Heart left ventricle (tissue), 16 donors: ENCODE measurements at places on chromosomes 4 and X. TPM values are rescaled to one million over a fixed set of nuclear protein-coding genes. Genes with fewer than 3 reads are reported as not detected.

GRCh38 chr4:65559270-65559669, 111.0 kb downstream of the EPHA5 start:
- DNase-seq: no peak

DNA sequence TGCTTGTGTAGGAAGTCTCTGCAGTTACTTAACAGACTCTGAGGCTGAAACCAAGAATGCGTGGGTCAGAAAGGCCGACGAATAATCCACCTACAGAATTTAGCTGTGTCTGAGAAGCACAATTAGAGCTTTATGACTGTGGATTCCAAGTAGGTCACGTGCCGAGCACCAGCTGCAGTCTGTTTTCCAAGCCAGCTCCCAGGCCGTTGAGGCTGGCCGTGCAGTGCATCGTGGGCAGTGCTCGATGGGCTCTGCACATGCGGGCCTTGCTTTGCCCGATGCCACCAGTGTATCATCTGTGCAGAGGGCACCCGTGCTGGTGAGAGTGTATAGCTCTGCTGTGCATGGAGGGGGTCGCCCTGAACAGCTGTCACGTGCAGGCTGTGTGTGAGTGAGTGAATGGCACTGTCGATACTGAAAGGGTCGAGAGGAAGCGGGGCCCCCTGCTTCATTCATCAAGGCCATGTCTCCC, 67.5 kb upstream of the CLDN34 start:
- DNase-seq: no peak

GAGE12J gene
- not detected for total RNA-seq

SPIN2A gene
- 0.28 TPM for total RNA-seq

DNA sequence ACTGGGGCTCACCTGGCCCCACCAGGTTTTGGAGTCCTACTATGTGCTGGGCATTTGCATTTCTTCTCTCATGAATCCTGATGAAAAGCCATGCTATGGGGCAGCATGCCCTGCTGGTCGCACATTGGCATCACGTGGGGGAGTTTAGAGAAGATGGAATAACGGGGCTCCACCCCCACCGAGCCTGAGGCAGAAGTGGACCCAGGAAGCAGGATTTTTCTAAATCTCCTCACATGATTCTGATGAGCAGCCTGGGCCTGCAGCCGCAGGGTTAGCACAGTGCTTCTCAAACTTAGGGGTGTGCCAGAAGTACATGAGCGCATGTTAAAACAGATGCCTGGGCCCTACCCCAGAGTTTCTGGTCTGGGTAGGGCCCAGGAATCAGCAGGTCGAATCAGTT, 4.6 kb upstream of the SORCS2 start:
- DNase-seq: no peak

DNA sequence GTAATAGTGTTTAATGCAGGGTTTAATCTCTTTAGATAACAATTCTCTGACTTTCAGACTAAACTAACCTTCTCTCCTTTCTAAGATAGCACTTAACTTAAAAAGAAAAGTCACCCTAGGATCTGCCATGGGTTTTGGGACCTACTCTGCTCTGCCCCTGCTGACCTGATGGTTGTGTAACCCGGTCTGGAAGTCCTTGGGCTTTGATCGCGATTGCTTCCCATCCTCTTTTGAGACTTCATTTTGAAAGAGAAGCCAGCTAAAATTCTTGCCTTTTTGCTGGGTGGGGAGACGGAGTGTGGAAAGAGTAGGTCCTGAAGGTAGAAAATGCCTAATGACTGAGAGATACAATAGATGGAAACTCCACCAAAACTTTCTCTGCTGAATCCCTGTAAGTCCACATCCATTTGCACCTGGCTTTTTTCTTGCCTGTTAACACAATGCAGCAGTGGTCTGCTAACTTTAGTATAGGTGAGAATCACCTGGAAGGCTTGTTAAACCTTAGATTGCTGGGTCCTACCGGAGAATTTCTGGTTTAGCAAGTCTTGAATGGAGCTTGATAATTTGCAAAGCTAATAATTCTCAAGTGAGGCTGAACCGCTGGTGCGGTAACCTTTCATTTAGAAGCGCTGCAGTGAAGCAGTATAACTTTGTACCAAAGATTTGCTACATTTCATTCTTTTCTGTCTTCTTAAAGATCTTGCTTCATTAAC, 45.6 kb upstream of the CCSER1 start:
- no peak for DNase-seq
